GM13977 (cell line): ENCODE measurements at places on chromosomes 12 and 14.

- DNase-seq, result no peak
Observed at GRCh38 chr12:105477873-105478272, 147.4 kb downstream of the C12orf75 start.

GRCh38 chr12:122523846-122524718, 2.7 kb downstream of the RSRC2 start:
- no peak for DNase-seq

GRCh38 chr12:2258025-2258424, 205.2 kb downstream of the CACNA1C start:
- DNase-seq, result no peak

- DNase-seq, result no peak
Observed at GRCh38 chr14:21043974-21044618, 1.9 kb downstream of the RNASE7 start.

GRCh38 chr12:26108915-26109314, 15.9 kb downstream of the BHLHE41 start:
- DNase-seq, result no peak

DNA sequence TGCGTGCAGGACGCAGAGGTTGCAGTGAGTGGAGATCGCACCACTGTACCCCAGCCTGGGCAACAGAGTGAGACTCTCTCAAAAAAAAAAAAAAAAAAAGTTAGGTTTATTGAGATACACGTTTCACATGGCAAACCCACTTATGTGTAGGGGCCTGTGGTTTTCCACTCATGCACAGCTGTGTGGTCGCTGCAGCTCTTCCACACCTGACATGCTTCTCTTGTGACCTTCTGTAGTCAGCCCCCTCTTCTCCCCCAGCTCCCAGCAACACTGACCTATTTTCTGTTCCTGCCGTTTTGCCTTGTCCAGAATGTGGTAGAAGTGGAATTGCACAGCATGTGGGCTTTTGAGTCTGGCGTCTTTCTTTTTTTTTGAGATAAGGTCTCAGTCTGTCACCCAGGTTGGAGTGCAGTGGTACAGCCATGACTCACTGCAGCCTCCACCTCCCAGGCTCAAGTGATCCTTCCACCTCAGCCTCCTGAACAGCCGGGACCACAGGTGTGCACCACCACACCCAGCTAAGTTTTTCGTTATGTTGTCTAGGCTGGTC, 8.4 kb downstream of the MTA1 start:
- no peak for DNase-seq

DNA sequence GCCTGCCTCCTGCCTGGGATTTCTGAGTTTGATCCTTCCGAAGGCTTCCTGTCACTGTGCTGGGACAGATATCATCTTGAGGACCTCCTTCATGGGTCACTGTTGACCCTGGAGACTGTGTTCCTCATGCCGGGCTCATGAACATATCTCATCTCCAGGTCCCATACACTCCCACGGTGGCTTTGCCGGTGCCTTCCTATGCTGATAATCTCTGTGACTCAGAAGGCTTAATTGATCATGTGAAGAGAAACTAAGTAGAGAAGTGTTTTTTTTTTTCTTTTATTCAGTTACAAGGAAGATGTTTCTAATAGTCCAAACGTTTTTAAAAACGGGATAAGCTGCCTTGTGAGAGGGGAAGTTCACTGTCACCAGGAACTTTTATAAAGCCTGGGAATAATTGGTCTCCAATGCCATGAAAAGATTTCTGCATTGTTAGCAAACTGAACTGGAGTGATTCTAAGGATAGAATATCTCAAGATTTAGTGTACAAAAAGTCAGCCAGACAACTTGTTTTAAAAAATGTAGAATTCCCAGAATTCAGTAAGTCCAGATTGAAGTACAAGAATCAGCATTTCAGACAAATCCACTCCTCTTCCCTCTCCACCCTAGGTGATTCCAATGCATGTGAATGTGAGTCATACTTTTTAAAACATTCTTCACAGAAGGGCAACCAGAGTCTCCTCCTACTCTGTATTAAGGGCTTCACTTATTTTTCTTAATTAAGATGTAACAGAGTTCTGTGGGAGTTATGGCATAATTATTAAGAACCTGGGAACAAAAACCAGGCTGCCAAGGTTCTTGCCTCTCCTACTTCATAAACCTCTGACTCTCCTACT, 139.8 kb upstream of the LGR5 start:
- no peak for DNase-seq
